Psoas muscle (tissue), 8 donors: ENCODE measurements at places on chromosomes 7 and 10. TPM values are rescaled to one million over a fixed set of nuclear protein-coding genes. Genes with fewer than 3 reads are reported as not detected.

PAX2 gene
- not detected for polyA plus RNA-seq

CNPY1 gene
- not detected for polyA plus RNA-seq

INSYN2A gene
- not detected for polyA plus RNA-seq

MRLN gene
- 297 TPM for polyA plus RNA-seq

GBX1 gene
- 0.07 TPM for polyA plus RNA-seq

CYP2C8 gene
- 0.06 TPM for polyA plus RNA-seq

GPRIN2 gene
- not detected for polyA plus RNA-seq

METTL27 gene
- 0.21 TPM for polyA plus RNA-seq

LIPM gene
- not detected for polyA plus RNA-seq

RALA gene
- polyA plus RNA-seq: 28.7 TPM
